ENCODE measurements at places on chromosomes 12 and 14.
A peak's percentile ranks its signal among the peaks of the same experiment; 100 is the strongest.

GRCh38 chr12:41288142-41288811 lies 100.2 kb downstream of the PDZRN4 start:
- DNase-seq, result no peak

DNA sequence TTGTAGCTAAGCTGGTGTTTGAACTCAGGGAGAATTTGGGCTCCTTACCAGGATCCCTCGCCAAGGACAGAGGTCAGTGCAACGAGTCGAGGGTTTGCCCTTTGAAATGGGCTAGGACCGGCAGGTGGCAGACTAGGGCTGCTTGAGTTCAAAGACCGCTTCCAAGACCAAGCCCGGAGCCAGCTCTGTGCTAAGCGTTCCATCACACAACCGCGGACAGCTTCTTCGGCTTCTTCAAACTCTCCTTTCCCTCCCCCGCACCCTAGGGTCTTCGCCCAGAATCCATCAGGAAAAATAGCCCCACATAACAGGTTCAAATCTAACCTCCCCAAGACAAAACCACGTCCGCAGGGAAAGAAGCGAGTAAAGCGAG lies 705 bp upstream of the FLVCR2 start:
- DNase-seq, result peak; percentile 72

- no peak for DNase-seq
These were observed 44.7 kb upstream of the BMP4 start for GRCh38 chr14:54001189-54001878.

DNA sequence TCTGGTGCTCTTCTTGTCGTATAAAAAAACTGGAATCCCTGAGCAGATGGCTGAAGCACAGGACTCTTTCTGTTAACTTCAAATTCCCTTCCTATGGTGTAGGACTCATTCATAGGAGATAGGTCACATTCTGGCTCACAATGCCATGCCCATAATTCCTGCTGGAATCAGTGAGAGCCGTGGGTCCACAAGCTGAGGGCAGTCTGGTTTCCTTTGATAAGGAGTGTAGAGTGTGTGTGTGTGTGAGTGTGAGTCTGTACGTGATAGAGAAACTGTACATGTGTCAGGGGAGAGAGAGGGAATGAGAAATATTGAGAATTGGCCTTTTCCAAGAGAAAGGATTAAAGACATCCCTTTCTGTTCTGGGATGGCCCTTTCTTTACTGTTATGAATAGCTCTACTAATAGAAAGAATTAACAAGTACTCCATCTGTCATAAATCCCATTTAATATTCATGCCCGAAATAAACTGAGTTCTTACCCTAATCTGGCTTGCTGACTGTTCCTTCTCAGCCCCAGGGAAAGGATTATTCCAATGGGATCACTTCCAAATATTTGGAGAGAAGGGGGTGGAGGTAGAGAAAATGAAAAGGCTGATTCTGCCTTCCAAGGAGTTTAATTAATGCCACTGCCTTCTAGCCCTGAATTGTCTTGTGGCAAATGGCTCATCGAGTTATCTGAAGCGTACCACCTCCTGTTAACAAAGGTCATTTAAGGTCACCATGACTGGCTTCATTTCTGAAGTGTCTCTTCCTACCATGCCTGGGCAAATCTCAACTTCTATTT lies 79.0 kb downstream of the TMX1 start:
- DNase-seq, result no peak

- DNase-seq, result no peak
These were observed 15.4 kb upstream of the BCAT1 start for GRCh38 chr12:24964342-24964741.

- DNase-seq, result peak; percentile 9
These were observed 2.2 kb downstream of the RCOR1 start for GRCh38 chr14:102594514-102595175.

DNA sequence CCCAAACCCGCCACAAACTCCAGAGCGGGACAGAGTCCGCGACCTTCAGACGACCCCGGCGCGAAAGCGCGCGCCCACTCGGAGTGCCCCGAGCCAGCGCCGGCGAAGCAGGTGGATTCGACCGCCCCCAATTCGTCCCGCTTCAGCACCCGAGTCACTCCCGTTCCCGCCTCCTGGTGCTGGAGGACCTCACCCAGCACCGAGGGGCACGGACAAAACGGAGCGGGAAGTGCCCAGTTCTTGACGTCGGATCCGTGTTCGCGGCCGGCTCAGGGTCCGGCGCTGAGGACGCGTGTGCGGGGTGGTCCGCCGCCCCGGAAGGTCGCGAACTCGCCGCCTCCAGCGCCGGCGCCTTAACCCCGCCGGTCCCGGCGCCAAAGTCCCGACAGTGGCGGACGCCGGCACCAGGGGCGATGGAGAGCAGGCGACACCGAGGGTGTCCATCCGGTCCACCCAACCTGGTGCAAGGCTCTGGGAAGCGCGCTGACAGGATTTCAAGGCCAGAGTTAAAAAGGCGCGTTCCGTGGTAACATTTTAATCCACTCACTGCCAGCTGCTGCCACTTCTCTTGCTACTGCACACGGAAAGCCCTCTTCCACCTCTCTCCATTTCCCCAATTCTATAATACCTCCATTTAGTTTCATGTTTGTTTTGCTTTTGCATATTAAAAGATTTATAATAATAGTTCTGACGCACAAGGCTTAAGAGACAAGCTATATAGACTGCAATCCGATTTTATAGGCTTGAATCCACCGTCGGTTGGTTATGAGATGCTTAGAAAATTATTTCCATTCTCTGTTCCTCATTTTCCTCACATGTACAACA lies 240.0 kb upstream of the CPNE8 start:
- DNase-seq, result no peak

All from thoracic aorta (tissue), 2 donors.